CD4-positive, alpha-beta T cell treated with Interleukin-15 for 1 hour (primary cell): ENCODE measurements at places on chromosomes 12 and 14.

DNA sequence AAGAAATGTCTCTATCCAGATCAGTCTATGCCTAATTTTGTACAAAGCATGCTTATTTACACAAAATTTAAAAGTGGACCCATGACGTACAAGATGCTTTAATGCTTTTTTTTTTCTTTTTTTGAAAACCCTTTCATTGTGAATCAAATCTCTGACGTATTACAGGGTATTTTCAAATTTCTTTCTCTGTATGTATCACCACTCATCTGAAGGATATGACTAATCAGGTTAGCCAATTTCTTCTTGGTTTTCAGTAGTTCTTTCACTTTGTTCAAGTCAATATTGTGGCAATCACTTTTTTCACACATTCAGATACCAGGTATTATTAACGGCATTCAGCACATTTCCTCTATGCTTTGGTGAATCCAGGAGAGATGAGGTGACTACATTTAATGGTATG, 685.3 kb downstream of the TRHDE start:
- no peak for DNase-seq

DNA sequence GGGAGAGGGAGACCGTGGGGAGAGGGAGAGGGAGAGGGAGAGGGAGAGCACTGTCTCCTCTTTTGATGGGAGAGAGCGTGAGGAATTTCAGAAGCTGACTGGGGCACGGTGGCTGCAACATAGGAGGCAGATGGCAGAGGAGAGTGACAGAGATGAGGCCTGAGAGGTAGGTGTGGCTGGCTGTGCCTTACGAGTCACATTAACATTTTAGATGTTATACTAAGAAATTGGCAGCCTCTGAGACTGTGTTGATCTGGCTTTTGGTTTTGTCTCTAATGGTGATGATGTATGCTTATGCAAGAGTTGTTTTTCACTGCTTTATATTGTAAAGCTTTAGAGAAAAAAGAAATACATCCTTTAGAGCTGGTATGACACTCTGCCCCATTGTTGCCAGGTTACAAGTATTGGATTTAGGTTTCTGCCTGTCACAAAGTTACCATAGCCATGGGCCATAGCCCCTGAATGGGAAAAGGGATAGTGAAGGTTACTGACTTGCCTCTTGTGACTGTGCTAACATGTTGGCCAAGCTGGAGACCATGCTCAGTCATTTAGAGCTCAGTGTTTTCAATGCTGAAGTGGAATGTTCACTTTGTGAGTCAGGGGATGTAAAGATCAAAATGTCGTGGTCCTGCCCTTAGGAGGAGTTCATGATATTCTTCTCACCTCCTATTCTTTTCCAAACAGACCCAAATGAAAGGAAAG, 186.2 kb downstream of the SYNE2 start:
- DNase-seq = no peak

GRCh38 chr12:74889073-74889472, 320.6 kb downstream of the KCNC2 start:
- no peak for DNase-seq

GRCh38 chr12:127393465-127393864, 873.5 kb upstream of the TMEM132C start:
- DNase-seq = no peak

GRCh38 chr14:68230950-68231717, 411.6 kb downstream of the RAD51B start:
- DNase-seq = no peak

DNA sequence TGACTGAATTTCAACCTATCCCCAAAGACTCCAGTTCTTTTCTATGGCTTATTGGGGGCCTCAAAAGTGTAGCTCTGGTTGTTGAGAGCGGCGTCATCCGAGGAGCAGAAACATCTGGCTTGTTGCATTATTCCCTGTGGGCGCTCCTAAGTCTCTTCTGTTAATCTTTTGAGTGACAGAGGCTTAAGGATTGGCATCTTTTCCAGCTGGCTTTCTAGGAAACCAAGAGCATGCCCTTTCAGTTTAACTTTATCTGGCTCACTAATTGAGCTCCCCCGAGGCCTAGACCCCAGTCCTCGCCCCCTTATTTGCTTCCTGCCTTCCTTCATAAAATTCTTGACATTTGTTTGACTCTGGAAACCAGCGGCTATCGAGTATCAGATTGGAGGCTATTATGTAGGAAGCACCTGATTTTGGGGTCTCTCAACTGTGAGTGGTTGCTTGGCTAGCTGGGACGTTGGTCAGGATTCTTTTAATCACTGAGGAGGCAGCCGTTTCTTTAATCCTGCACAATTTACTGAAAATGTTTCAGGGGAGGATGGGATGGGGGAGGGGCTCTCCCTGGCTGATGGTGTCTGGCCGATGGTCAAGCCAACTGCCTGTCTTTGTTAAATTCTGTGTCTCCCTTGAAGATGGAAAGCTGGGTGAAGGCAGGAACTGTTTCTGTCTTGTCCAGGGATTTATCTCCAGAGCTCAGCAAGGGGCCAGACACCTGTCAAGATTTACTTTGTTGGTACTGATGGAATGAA, 3.1 kb downstream of the SMOC1 start:
- no peak for DNase-seq
